ENCODE measurements at places on chromosomes 12 and 14.
A peak's percentile ranks its signal among the peaks of the same experiment; 100 is the strongest.

- DNase-seq = no peak
These were observed 88.1 kb downstream of the PPP2R5E start for GRCh38 chr14:63454863-63455622.

DNA sequence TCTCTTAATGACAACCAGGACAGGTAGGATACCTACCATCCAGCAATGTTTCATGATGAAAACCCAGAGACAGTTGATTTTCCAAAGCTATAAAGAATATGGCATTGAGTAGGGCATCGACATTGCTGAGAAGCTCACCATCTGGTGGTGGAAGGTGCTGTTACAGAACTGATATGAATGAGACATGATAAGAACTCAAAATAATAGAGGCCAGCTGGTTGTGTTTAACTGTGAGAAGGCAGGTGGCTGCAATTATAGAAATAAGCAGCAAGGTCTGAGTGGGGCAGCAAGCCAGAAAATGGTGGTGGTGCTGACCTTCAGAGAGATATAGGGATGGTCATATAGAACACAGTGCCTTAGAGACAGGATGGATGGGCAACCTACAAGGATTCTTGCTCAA, 449.7 kb downstream of the BTG1 start:
- no peak for DNase-seq

DNA sequence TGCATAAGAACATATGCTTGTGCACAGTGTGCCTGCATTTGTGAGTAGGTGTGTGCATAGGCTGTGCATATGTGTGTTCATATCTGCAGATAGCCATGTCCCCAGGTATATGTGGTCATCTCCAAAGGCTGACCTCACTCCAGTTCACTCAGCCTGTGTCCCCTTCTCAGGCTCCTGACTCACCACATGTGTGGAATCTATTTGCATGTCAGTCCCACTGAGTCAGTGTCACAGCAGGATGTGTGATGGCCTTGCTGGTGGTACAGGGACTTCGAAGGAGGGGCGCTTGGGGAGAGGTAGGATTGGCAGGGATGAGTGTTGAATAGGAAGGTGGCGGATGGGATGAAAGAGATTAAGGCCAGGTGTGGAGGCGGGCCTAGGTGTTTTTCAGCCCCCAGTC, 35.5 kb downstream of the KRT80 start:
- DNase-seq = no peak

GRCh38 chr12:53231921-53232645, at the start of gene RARG:
TSS of gene RARG (minus strand) at chr12:53232209. CDS start at chr12:53227545, 4,664 bp downstream.
- peak; percentile 76 for DNase-seq

- DNase-seq = no peak
These were observed 6.9 kb downstream of the RARG start for GRCh38 chr12:53224897-53225634.

GRCh38 chr12:106767206-106767605, 7.3 kb upstream of the RIC8B start:
- no peak for DNase-seq

- DNase-seq = no peak
These were observed 6.3 kb downstream of the PCNX4 start for GRCh38 chr14:60097974-60098373.

DNA sequence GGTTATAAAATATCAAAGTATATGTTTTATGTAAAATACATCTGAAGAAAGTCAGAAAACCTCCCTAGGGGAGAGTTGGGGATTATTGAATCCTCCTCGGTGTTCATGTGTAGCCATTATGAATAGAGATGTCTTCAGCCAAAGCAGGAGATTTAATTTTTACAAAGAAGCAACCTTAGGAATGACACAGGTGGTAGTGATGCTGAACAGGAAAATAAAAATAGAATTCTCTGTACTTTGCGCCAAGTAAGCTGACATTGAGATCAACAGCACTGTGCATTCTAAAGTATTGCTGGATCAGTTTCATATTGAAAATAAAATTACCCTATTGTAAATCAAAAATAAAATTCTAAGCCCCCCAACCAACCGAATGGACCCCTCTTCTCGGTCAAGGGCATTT, 132.8 kb upstream of the TRHDE start:
- no peak for DNase-seq

GRCh38 chr14:21106498-21107282, 5.8 kb downstream of the TMEM253 start:
- peak; percentile 85 for DNase-seq

GRCh38 chr12:26239122-26239851, 43.9 kb downstream of the SSPN start:
- no peak for DNase-seq

DNA sequence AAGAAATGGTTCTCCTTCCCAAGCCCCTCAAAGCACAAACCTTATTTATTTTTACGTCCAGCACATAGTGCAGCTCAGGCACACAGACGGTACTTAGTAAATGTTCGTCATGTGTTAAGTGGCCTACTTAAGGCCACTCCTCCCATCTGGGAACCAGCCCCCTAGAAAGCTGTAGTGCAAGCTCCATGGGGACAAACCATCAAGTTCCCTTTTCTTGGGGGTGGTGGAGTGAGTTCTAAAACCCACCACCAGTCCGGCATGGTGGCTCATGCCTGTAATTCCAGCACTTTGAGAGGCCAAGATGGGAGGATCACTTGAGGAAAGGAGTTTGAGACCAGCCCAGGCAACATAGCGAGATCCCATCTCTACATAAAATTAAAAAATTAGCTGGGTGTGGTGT, 49.4 kb downstream of the PITPNM2 start:
- DNase-seq = no peak

GRCh38 chr12:1851151-1851701, 30.9 kb downstream of the LRTM2 start:
- DNase-seq = no peak

DNA sequence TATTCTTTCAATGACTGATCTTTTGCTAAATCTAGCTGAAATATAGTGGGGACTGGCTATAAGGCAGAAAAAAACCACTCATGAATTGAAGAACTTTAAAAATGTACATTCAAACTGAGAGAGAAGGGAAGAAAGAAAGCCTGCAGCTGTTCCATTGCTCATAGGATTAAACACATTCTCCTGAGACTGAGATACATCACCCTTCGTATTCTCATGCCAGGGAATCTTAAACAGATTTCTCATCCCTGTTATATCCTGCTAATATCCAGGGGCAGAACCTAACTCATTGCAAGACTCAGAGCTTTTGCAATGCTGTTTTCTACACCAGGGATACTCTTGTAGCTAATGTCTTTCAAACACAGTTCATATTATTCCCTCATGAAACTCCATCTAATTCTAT, 67.2 kb upstream of the ACSS3 start:
- no peak for DNase-seq

DNA sequence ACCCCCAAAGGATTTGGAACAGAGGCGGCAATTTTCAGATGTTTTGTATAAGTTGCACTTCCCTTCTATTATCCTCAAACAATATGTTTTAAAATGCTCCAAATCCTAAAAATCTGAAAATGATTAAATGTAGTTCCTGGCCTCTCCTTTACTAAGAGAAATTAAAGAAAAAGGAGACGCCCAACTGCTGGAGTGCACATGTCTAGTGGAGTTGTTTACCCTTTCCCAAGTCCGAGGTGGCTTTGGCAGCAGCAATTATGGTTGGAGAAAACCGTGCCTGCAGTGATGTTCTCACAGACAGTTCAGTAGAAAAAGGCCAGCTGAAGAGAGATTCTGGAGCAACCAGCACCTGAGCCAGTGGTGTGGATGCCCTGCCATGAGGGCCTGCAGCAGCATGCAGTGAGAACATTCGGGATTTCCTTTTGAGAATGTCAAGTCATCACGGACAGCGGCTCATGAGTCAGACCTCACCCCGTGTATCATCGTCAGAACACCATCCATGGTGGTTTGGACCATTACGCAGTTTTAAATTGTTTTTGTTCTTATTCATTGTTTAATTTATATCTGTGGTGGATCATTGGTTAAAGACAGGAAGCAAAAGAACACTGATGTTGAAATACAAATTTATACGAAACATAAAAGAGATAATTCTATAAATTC, 179.0 kb upstream of the KRR1 start:
- no peak for DNase-seq

DNA sequence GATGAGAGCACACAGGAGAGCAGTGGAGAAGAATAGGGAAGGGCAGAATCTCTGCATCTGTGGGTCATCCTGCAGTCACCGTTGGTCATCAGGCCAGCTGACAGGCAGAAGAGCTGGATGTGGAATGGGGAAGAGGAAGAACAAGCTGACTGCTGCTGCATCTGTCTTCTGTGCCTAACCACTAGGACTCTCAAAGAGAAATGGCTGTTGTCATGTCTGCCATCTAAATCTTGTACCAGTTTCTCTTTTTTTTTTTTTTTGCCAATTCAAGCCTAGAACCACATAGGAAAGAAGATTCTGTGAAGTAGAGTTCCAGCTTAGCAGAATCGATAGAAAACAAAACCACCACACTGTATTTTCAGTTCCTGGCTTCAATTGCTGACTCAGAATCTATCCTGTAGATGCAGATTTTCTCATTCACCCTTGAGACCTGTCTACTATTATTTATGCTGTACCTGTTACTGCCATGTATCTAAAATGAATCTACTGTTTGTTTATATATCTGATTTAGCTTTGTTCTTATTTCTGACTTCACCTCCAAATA, 421.9 kb upstream of the PRICKLE1 start:
- no peak for DNase-seq

GRCh38 chr12:5428332-5429221, 3.3 kb upstream of the NTF3 start:
- DNase-seq = no peak

DNA sequence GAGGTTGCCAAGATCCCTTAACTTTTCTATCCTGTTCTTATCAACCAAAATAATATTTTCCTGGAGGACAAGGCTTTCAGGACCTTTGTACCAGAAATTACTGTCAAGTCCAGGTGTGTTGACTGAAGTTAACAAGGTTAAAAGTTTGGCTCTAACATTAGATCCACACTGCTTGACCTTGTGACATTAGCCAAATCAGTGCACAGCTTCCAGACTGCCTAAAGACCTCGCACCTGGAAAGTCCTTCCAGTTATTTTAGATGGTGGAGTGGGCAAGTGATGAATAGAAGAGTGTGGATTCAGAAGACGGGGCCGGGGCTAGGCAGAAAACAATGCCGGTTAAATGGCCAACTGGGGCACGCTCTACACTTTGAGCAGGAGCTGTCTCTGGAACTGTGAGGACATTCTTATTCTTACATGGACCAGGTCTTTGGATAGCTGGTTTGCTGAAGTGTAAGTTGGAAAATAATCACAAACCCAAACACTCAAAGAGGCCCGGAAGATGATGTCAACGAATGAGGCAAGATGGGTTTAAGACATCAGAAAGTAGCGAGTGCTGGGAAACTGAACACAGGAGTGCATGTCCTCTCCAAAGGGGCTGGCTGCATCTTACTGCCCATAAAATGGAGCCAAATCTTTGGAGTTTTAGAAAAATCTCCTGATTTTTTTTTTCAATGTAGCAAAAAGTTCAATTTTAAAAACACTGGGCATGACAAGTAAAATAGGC, 56.3 kb downstream of the NIN start:
- DNase-seq = no peak

DNA sequence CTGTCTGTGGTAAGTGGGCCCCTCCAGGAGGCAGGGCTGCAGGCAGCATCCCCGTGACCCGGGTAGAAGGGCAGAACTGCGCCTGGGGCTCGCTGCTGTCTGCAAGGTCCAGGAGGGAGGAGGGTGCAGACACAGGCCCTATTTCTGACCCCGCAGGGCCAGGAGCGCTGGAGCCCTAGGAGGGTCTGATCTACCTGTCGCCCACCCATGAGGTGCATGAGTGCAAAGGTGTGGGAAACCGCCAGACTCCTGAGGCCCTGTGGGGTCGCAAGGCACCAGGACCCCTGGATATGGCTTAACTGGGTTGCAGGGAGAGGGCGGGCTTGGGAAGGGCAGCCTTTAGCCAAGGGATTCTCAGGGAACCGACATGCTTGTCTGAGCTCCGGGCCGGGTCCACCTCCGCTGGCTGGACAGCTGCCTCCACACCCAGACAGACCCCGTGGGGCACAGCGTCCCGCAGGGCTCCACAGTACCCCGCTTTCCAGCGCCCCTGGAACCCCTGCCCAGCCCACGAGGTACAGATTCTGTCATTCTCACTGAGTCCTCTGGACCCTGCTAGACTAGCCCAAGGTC, 72.9 kb upstream of the TSPAN11 start:
- DNase-seq = no peak

GRCh38 chr12:57775563-57776246, 3.3 kb downstream of the EEF1AKMT3 start:
- no peak for DNase-seq

DNA sequence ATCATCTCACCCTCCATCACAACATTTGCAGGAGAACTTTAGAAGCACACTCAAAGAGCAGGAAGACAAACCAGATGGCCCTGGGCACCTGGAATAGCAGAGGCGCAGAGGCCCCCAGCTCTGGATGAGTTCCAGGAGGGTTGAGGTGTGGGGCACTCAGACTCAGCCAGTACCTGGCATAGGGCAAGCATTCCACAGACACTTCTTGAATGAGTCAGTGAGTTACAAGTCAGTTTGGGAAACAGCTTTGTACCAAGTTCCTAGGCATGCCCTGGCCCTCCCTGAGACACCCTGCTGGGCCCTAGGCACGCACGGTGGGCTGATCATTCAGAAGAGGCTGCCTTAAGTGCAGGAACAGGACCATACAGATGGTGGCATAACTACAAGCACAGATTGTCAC, 54.3 kb downstream of the MAP3K9 start:
- DNase-seq = no peak

DNA sequence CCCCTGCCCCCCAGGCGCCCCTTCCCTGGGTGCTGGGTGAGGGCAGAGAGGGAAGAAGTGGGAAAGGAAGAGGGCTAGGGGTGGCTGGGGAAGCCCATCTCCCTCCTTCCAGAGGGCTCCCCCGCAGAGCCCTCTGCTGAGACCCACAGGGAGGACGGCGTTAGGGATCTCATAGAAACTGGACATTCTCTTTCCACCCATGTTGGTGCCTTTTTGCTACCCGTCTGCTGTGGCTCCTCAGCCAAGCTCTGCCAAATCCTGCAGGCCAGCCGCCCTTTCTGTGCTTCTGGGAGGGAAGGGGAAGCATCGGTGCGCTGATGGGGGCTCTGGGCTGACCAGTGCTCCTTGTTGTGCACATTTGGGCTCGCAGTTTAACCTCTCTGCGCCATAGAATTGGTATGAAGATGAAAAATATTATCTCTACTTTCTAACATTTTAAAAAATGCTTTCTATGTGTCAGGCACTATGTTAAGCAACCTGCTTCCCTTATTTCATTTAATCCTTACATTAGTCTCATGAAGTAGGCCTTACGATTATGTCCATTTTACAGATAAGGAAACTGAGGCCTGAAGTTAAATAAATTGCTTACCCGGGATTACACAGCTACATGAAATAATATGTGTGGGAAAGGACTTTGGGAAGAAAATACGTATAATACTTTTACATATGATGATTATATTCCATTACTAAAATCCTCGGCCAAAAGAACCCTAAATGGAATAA, 981 bp downstream of the SLC48A1 start:
- no peak for DNase-seq

GRCh38 chr14:89750908-89751392, 203.6 kb downstream of the EFCAB11 start:
- DNase-seq = no peak

GRCh38 chr12:3281588-3282383, 204.6 kb downstream of the TSPAN9 start:
- DNase-seq = no peak

DNA sequence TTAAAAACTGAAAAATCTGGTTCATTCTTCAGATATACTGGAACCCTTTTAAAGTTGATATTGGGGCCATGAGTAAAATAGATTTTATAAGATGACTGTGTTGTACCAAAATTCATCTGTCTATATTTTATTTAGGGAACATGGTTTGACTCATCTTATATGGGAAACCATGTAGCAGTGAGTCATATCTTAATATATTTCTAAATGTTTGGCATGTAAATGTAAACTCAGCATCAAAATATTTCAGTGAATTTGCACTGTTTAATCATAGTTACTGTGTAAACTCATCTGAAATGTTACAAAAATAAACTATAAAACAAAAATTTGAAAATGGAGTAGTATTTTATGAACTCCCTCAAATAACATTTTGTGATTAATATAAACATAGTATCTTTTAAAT, 14.2 kb downstream of the PTGER2 start:
- DNase-seq = no peak
